ENCODE measurements at places on chromosomes 16 and 17.

- DNase-seq = no peak
Observed at GRCh38 chr16:55832773-55833691, at the start of gene CES1. TSS of gene CES1 (minus strand) at chr16:55833096. CDS start at chr16:55833055, 41 bp downstream.

- no peak for DNase-seq
Observed at GRCh38 chr16:85301231-85301630, 189.0 kb upstream of the CIBAR2 start.

DNA sequence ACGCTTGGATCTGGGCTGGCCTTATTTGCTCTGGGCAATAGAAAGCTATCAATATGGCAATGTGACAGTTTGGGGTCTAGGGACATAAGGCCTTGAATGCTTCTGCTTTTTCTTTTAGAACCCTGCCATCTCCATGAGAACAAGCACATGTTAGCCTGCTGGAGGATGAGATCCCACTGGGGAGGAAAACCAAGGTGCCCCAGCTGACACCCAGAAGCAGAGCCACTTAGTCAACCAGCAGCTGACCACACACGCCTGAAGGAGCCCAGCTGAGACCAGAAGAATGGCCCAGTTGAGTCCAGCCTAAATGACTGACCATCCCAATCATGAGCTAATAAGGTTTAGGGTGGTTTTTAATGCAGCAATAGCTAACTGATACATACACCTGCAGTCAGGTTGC is 171.2 kb downstream of the AHSP start:
- no peak for DNase-seq

GRCh38 chr16:78462288-78463208 is 363.1 kb downstream of the WWOX start:
- DNase-seq = no peak

DNA sequence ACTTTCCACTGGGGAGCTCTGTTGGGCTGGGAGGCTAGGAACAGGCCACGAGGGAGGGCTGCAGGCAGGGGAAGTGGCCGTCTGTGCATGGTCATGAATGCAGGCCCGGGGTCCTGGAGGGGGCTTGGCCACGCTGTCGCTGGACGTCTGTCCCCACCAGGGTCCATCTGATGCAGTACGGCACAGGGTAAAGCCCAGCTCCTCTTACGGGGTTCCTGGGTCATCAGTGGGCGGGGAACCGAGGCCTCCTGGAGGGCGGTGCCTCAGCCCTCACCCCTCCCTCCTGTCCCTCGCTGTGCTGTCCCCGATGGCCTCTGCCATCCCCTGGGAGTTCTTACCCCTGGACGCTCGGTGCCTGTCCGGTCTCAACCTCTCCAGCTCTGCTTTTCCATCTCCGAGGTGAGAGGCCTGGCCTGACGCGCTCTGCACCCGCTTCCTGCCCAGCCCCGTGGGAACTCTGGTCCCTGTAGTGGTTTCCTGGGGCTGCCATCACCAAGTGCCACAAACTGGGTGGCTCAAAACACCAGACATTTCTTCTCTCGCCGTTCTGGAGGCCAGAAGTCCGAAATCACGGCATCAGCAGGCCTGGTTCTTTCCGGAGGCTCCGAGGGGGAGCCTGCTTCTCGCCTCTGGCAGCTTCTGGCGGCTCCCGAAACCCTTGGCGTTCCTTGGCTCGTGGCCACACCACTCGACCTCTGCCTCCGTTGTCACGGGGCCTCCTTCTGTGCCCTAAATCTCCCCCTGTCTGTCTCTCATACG is 182.8 kb downstream of the SEC14L1 start:
- DNase-seq = peak; percentile 56

DNA sequence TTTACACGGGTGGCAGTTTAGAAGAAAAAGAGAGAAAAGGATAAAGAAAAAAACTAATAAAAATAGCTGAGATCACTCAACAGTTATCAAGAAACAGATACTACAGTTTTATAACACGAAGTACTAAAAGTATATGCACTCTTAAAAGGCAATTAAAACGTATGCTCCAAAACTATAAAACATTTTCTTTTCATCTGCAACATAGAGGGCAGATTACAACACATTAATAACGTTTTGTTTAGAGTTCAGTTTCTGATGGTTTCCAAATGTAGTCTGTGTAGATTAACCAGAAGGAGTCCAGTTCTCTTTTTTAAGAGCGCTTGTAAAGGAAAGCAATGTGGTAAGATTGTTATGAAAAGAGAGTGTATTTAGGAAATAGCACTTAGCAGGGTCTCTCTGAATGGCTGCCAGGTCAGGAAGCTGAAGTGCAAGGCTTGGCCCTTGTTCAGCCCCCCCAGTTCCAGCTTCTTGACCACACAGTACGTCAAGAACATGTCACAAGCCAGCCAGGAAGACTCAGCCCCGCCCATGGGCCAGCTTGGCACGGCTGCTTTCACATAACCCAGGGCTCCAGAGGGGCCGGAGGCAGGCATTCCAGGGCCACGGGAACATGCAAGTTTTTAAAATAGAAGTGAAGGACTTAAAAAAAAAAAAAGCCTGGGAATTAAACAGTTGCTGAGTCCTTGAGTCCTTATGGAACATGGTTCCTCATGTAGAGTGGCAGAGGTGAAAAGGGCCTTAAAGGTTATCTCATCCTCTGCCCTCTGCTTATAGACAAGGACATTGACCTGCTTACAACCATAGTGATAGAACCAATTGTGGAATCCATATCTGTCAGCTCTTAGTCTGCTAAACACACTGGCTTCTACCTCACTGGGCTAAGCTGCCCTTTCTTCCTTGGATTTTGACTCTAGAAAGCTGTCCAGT is 147.4 kb upstream of the TBX2 start:
- DNase-seq = peak; percentile 49

DNA sequence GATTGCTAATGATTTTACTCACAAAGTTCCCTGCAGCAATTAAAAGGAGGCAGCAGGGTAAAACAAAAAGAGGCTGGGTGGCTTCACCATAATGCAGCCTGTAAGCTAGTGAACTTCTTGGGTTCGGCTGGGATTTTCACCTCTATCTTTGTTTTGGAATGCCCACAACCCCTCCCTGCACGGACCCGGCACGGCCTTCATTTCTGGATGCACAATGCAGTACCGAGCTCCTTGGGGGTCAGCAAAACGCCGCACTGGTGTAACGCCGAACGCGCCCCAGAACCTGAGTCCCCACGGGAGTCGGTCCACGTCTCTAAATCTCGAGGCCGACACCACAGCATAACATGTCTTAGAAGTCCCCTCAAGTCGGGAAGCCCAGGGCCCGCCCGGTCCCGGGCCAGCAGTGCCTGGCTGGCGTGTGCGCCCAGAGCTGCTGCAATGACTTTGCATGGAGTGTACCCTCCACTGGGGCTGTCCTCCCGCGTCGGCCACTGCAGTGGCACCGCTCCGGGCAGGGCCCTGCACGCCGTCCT is 759 bp downstream of the UBE2O start:
- DNase-seq = no peak

DNA sequence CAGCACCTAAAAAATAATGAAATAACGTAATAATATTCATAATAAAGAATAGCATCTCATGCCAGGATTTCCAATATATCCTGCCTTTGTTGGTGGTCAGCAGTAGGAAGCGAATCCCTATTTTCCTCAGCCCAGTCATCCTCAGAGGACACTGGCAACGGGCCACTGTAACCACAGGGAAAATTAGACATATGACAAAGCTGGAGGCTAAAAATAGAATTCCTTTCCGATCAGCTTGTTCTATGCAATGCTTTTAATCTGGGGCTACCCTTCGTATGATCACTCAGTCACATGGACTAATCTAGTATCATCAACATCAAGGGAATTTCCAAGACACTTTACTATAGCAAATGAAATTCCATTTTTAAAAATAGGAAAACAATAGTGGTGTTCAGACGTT is 246.9 kb upstream of the KCNJ16 start:
- DNase-seq = peak; percentile 27

DNA sequence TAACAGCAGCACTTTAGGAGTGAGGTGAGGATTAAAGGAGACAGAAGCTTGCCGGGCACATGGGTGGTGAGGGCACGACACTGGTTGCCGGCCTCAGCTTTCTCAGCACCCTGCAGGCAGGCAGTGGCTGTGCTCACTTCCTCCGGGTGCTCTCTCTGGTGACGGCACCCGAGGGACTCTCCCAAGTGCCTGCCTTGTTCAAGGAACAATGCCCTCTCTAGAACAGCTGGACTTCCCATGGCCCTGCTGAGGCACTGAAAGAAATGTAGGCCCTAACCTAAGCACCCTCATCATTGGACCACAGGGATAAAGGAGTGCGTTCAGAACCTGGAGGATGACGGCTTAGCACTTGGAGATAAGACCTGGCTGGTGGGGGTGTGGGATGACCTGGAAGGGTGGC is 72.7 kb downstream of the N4BP1 start:
- no peak for DNase-seq

DNA sequence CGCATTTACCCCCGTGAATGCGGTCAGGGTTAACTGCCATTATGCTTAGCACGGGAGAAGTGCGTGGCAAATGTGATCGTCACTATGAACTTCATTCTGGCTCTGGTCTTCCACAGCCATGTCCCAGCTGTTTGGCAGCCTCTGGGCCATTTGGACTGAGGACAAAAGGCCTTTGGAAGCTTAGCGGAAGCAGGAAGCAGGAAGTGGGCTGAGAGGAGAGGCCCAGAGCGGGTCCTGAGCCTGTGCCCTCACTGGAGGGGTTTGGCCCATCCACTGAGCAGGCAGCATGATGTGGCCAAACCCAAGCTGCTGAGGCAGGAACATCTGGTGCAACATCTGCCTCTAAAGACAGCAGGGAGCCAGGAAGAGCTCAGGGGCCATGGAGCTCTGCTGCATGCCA is 345.9 kb downstream of the C16orf95 start:
- DNase-seq = no peak

GRCh38 chr16:71373073-71373472 is 14.6 kb downstream of the CALB2 start:
- DNase-seq = peak; percentile 73

- DNase-seq = no peak
Observed at GRCh38 chr17:3197219-3197618, at the start of gene OR1A2. TSS of gene OR1A2 (plus strand) at chr17:3197519. CDS start at chr17:3197519, 0 bp downstream.

Data from urothelium cell line (cell line).